Pulmonary artery endothelial cell (primary cell): ENCODE measurements at places on chromosomes 1 and 21. TPM values are rescaled to one million over a fixed set of nuclear protein-coding genes. Genes with fewer than 3 reads are reported as not detected.

Gene TDRD5
- not detected in 2 replicates for total RNA-seq

DNA sequence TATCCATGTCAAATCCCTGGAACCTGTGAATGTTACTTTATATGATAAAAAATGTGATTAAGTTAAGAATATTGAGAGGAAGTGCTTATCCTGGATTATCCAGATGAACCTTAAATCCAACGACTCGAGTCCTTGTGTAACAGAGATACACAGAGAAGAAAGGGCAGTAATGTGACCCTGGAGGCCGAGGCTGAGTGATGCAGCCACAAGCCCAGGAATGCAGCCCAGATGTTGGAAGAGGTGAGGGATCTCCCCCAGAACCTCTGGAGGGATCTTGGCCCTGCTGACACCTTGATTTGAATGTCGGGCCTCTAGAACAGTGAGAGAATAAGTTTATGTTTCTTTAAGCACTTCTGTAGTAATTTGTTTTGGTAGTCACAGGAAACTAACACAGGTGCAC, 18.0 kb downstream of the LPGAT1 start:
- DNase-seq = no peak

DNA sequence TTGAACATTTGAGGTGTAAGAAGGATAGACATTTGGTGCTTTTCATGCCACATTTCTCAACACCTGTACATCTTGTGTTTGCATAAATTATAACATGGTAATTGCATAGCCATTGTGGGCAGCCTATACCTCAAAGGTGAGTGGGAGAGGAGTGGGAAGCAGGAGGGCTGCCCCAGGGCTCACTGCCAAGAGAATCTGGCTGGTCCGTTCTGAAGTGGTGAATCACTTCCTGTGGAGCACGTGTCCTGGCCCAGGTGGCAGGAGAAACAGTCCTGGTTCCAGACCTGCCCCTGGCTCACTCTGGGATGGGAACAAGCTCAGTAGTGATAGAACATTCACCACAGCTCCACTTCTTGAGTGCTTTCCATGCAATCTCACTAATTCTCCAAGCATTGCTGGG, 11.6 kb upstream of the OLFML2B start:
- no peak for DNase-seq

DNA sequence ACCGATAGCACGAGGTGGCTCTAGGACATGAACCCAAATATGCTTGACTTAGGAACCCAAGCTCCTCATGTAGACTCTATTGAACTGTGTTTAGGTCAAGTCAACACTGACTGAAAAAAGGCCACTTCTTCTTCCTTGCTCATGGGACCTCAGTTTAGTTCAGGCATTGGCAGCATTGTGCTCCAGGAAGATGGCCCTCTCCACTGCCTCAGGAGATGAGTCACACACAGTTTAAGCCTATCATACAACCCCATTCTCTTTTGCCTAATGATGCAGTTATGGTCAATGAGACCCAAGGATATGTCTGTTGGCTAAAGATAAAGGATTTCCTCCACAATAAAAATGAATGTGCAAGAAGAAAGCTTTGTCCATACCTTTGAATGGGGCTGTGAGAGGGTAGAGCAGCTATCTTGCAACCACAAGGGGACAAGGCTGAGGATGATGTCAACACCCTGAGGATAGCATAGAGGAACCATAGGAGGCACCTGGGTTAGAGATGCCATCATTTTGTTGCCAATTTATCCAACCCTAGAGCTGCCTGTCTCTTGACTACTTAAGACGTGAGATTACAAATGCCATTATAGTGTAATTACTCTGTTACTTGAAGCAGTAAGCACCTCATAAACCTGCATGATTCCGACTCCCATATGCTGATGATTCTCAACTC, 3.0 kb upstream of the TRIM63 start:
- DNase-seq = no peak

GRCh38 chr1:115090540-115090939, 1.2 kb upstream of the TSPAN2 start:
- DNase-seq = no peak

- no peak for DNase-seq
Measured at GRCh38 chr1:115228191-115228590, 109.9 kb downstream of the NGF start.

DNA sequence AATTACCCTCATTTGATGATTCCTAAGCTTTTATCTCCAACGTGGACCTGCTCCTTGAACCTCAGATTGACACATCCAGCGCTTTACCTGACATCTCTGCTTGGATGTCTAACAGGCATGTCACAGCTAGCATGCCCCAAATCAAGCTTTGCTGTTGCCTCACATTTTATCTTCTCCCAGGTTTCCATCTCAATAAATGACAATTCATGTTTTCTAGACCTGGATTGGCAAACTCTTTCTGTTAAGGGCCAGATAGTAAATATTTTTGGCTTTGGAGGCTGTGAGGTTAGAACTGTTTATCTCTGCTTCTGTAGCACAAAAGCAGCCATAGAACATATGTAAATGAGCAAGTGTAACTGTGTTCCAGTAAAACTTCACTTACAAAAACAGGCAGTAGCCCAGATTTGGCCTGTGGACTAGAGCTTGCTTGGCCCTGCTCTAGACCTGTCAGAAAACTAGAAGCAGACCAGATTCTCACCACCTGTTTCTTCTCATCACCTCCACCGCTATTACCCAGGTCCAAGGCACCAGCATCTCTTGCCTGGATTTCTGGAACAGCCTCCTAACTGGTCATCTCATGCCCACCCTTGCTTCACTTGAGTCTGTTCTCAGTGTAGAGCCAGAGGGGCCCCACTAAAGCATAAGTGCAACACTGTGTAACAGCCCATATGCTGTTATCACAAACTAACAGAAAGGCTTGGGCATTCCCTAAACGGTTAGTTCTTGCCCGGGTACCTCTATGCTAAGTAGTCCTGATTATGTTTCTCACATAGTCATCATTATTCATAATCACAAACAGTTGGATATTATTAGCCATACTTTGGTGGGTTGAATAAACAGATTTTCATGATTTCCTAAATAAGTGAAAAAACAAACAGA, 42.3 kb downstream of the UBE4B start:
- no peak for DNase-seq

DNA sequence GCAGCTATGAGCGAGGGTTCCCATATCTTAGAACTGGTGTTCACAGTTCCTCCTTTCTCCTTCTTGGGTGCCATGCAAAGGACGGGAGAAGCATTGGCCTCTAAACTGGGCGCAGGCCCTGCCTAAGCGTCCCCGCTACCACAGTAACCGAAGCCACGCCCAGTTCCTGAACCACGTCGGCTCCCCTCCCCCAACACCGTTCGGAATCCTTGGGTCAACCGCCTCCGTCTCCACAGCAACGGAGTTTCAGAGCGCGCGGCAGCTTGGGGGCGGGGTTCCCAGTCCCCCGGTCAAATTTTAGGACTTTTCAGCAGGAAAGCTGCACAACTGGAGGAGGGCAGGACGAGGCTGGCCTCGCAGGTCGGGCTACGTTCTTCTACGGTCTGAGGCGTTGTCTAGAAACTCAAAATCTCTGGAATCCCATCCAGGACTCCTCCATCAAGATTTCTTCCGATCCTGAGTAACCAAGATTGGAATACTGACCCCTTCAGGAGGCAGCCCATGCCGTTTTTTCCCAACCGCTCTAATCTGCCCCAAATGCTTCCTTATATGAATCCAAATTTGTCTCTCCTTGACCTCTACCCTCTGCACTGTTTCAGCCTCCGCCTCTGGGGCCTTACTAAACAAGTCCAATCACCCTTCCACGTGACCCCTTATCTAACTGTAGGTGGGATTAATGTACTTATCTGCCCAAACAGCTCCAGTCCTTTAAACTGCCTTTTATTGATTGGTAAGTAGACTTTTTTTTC, at the start of gene SPAG17:
Gene SPAG17, minus strand, starts transcription at position 145 of the 749 bp plus-strand sequence. Its CDS starts 71 bp downstream, at position 74.
- DNase-seq = no peak
